AG08396 (cell line): ENCODE measurements at places on chromosomes 11 and 22.

- DNase-seq = no peak
Observed at GRCh38 chr22:19853879-19854777, 546 bp downstream of the GNB1L start.

DNA sequence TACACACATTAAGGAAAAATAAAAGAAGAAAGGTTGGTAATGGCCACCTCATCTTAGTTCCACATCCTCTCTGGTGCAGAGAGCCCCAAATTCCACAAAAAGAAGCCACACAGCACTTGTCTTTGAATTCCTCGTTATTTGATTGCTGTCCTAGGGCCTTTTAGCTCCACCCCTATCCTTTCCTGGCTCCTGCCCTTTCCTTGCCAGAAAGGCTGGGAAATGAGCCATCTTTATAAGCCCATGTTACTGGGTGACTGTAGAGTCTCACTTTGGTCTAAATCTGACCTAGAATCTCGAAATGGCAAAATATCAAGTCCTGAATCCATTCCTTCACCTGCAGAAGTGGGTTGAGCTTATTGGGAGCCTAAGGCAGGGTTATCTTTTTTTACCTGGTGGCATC lies 4.3 kb upstream of the TMEM132A start:
- DNase-seq = no peak

- DNase-seq = no peak
Observed at GRCh38 chr11:11502263-11502861, 119.4 kb downstream of the GALNT18 start.

DNA sequence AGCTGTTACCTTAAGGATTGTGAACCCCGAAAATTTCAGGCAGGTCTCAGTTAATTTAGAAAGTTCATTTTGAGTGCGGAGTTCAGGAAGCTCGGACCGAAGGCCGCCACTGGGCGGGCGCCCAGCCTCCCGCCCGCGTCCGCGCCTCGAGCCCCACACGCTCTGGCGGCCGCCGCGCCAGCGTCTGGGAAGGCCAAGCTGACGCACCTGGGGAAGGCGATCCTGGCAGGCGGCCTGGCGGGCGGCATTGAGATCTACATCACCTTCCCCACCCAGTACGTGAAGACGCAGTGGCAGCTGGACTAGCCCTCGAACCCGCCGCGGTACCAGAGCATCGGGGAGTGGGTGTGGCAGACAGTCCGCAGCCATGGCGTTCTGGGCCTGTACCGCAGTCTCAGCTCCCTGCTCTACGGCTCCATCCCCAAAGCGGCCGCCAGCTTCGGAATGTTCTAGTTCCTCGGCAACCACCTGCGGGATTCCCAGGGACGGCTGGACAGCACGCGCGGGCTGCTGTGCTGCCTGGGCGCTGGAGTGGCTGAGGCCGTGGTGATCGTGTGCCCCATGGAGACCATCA lies 79.5 kb downstream of the CCDC83 start:
- DNase-seq = no peak

DNA sequence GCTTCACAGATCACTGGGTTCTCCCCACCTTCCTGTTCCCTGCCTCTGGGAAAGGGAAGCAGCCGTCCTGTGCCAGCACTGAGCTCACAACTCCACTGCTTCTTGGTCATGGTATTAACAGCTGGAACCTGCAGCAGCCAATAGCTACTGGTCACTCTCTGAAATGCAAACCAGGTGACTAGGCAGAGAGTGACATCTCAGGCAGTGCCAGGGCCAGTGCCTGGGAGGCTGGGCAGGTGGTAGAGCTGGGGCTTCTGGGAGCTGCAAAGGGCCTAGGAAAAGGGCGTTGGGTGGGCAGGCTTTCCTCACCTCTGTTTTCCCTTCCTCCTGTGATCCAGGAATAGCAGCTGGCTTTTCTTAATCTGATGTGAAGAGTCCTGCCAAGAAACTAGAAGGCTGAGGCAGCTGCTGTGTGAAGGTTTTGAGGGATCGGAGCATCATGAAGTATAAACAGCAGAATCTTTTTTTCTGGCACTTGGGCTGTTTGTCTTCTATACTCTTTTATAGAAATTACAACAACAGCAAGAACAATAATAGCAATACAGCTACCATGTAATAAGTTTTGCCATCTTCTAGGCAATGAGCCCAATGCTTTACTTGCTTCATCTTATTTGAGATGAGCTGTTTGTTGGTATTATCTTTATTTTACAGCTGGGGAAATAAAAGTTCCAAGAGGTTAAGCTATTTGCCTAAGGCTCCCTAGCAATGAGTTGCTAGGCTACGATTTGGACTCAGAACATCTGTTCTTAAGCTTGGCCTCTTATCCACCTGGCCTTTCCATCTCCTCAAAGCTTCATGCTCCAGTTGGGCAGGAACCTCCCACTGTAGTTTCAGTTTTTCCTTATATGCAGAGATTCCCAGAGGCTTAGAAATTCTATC lies 22.0 kb upstream of the CD44 start:
- DNase-seq = no peak

- DNase-seq = no peak
Observed at GRCh38 chr22:21108379-21109115, 62.8 kb downstream of the LRRC74B start.

GRCh38 chr11:48107188-48107704 lies 109.4 kb upstream of the OR4B1 start:
- DNase-seq = peak; percentile 56

- no peak for DNase-seq
Observed at GRCh38 chr11:43367382-43368178, 8.9 kb downstream of the TTC17 start.

DNA sequence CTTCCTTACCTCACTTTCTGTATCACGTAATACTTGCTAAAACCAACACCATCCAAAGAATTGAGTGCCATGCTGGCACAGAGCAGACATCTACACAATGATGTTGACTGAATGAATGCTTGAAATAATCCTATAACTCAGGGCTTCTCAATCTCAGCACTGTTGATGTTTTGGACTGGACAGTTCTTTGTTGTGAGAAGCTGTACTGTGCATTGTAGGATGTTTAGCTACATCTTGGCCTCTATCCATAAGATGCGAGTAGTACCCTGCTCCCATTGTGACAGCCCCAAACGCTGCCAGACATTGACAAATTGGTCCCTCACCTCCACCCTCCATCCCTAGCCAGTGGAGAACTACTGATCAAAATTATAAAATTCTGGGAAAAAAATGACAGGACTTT lies 153.4 kb downstream of the NAV2 start:
- DNase-seq = no peak

GRCh38 chr11:12678991-12679390 lies 4.8 kb downstream of the TEAD1 start:
- DNase-seq = no peak

DNA sequence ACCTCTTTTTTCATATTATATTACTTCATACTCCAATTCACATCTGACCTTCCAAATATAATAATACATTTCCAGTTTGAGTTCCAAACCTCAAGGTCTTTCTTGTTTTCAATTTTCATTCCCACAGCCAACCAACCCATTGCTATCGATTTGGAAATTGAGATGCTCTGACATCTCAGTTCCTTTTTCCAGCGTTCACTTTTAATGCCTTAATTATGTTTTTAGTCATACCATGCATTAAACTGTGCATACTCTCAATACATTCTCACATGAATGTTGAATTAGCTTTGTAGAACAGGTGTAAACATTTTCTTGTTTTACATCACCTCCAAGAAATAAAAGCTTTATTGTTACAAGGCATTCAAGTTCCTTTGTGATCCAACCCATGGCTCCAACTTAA lies 294.2 kb upstream of the ANO3 start:
- DNase-seq = no peak

DNA sequence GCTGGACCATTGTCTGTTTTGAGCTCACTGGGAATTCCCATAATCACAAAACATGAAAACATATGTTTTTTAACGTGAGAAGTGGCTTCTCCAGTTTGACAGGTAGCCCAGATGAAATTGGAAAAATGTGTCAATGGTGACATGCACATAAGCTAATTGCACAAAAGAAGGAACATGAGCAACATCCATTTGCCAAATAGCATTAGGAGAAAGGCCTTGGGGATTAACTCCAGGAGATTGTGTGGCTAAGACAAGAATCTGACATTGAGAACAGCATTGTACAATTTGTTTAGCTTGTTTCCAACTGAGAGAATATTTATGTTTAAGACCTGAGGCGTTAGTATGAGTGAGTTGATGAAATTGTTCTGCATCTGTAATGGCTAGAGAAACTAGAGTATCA lies 147.0 kb upstream of the API5 start:
- DNase-seq = no peak

- DNase-seq = no peak
Observed at GRCh38 chr22:28898233-28898629, 14.9 kb downstream of the ZNRF3 start.

GRCh38 chr22:45994491-45995404 lies 17.8 kb upstream of the WNT7B start:
- peak; percentile 83 for DNase-seq
